ENCODE measurements at places on chromosomes 1 and 21. TPM values are rescaled to one million over a fixed set of nuclear protein-coding genes. Genes with fewer than 3 reads are reported as not detected.

LCE2A gene
- not detected for total RNA-seq

FMO5 gene
- 1.3 TPM for total RNA-seq

ERG gene
- 16.0 TPM for total RNA-seq

DNASE2B gene
- total RNA-seq: not detected

DMBX1 gene
- total RNA-seq: not detected

ZNF593OS gene
- total RNA-seq: 0.19 TPM
